ENCODE measurements at places on chromosomes 3 and 15. TPM values are rescaled to one million over a fixed set of nuclear protein-coding genes. Genes with fewer than 3 reads are reported as not detected.

The LMAN1L gene
- not detected for total RNA-seq

The ZNF385D gene
- total RNA-seq: not detected

The GPR15 gene
- total RNA-seq: not detected

The P2RY13 gene
- total RNA-seq: not detected

The TMC3 gene
- total RNA-seq: not detected

The C3orf62 gene
- 1.3 TPM for total RNA-seq

The IL17RD gene
- 0.44 TPM for total RNA-seq
